Hematopoietic multipotent progenitor cell treated with erythropoietin and hydrocortisone succinate and interleukin-3 and kit ligand, for 17 days (in vitro differentiated cells): ENCODE measurements at places on chromosomes 2 and 18.

DNA sequence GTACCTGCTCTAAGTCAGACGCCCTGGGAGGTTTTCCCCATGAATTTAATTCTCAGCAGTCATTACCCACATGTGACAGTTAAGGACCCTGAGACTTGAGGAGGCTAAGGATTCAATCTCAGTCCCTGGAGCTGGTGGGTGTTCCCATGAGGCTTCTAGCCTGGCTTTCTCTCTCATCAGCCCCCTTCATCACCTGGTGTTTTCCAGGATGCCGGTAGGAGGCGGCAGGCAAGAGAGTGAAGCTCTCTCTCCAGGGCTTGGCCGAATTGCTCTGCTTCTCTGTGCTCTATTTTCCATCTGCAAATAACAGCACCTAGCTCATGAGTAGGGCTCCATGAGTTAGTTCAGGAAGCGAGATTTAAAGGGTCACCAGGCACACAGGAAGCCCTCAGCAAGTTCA lies 241.9 kb downstream of the PTPRM start:
- no peak for DNase-seq

DNA sequence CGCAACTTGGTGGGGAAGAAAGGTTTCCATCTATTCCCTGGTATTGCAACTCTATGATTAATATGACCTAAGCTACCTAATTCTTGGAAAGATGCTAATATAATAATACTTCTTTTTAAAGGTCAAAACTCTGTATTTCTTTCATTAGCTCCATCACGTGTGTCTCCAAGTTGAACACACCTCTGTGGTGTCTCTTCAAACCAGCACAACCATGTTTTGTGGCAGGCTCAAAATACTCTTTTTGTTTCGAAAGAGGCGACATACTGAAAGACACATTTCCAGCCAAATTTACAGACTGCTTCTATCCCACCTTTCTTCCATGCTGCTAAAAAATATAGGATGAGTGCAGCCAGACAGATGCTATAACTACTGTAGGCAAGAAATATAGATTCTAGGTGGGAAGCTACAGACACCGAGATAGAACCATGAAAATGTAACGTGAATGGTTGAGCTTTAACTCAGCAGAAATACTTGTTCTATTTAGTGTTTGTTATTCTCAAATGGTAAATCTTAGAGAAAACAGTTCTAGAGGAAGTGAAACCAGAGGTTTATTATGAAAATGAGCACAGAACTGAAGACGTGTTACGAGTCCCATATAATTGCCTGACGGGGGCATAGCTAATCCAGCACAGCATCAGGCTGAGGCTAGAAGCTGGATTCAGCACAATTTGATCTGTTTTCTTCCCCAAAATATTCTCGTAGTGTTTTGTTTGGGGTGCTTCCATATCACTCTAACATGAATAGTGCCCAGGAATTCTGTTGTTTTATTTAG lies 991.5 kb upstream of the FANCL start:
- DNase-seq, result no peak

GRCh38 chr18:7987284-7987976 lies 420.3 kb downstream of the PTPRM start:
- DNase-seq, result no peak

DNA sequence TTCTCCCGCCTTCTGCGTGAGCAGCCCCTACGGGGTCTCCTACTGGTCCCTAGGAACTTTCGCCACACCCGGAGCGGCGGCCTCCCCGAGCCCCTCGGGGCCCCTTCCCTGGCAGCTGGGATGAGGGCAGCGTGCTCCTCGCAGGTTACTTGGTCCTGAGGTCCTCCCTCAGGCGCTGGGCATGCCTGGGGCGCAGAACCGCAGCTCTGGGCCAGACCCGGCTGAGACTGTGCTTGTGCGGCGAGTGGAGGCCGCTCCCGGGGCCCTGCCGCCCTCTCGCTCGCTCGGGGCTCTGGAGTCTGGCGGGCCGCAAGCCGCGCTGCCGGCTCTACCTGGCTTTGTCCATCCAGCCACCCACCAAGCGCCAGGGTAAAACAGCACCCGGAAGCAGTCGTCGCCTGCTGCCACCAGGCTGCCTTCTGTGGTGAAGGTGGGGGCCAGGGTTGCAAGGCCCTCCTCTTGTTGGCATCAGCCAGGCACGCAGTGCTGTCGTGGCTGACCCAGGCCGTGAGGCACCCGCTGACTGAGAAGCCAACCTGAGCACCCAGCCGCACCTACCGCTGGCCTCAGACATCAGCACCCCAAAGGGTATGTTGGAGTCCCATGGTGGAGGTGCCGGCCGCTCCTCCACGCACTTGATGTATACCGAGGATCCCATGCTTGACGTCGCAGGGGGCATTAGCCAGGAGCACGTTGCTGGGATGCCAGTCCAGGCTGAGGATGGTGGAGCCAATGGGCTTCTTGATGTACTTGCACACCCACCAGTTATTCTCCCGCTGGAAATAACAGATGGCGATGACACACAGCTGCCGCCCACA lies 46.1 kb upstream of the PTH2R start:
- DNase-seq, result no peak

GRCh38 chr2:223042704-223043118 lies 9.3 kb upstream of the KCNE4 start:
- no peak for DNase-seq

- no peak for DNase-seq
These were observed 49.3 kb downstream of the COA5 start for GRCh38 chr2:98558852-98559530.

DNA sequence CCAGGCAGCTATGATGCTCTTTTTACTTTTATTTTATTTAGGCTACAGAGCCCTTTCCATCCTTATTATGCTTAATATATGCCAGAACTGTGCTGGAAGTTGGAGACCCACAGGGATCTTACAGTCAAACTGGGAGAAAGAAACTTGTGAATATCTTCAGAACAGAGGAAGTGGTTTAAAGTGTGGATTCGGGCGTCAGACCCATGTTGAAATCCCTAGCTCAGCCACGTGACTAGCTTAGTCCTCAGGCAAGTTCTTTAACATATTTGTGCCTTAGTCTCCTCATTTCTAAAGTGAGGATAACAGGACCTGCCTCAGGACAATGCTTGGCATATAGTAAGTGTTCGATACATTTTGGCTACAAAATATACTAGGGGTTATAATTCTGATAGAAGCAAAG lies 59.1 kb downstream of the MAP3K20 start:
- no peak for DNase-seq

DNA sequence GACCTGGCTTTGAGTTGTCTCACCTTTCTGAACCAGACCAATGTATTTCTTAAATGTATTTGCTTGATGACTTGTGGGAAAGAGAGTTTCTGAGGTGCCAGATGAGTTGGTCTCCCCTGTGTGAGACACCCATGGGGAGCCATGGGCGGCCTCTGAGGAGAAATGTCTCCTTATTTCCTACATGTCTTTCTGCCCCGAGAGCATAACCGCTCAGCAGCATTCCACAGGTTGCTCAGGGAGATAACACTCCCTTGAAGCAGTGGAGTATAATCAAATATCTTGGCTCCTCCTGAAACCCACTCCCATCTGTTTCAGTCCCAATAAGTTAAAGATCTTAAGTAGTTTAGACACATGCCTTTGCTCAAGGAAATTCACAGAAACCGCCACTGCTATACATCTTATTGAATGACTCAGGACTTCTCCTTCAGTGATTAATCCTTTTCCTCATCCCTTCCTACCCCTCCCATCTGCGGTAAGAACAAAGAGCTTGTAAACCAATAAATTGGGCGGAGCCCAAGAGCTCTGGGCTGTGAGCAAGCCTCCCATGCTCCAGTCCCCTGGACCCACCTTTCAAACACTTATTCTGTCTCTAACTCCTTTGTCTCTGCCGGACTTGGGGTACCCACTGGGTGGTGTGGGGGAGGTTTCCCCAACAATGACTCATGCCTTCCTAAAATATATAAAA lies 285.5 kb upstream of the LRRTM4 start:
- DNase-seq, result no peak

DNA sequence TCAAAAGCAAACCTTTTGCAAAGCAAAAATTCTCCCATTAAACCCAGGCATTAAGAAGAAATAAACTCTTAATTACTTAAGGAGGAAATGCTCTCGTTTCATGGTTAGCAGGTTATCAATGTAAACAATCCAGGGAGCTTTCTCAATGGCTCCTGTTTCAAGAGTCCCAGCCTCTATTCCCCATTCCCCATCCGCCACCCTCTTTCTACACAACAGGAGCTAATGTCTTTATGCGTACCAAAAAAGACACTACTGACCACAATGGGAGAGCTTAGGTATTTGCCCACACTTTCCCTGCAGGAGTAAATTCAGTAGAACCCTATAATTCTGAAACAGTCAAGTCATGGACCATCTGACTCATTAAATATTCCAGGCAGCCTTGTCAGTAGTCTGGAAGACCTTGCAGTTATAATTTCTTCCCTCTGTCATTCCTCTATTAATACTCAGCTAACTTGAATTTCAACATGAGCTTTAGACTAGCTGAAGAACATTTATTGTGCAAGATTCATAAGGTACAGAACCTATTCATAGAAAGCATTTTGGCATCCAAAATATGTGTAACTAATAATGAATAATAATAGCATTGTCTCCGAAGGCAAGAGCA lies 48.6 kb downstream of the SLC8A1 start:
- no peak for DNase-seq

GRCh38 chr2:219404291-219404910 lies 13.8 kb upstream of the DES start:
- no peak for DNase-seq

DNA sequence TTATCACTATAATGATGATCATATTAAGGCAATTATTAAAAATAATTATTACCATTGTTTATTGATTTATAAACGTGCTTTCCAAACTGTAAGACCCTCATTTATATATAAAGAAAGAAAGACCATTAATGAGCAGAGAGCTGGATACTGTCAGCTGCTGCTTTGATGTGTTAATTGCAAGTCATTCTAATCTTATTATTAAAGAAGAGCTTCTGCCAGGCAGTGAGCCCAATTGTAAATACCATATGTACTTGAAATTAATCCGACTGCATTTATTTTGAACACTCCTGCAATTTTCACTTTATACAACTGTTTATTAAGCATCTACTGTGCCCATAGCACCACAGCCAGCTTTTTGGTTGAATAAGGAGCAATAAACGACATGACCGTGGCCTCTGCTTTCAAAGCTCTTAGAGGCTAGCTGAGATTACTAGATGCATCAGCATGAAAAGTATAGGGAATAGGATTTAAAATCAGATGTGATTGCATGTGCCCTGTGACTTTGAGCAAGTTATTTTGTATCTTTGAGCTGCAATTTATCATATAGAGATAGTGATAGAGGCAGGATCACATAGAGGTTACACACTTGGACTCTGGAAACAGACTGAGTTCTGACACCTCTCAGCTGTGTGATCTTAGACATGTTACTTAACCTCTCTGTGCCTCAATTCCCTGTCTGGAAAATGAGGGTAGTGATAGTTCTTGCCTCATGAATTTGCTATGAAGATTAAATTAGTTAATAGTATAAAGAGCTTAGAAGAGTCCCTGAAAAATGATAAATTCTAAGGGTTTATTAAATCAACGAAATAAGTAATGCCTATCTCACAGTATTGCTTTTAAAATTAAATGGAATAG lies 83.4 kb downstream of the MYCN start:
- DNase-seq, result no peak

- DNase-seq, result no peak
These were observed 25.4 kb downstream of the CYBRD1 start for GRCh38 chr2:171547720-171548119.

GRCh38 chr2:61425605-61426155 lies 45.2 kb downstream of the USP34 start:
- no peak for DNase-seq

DNA sequence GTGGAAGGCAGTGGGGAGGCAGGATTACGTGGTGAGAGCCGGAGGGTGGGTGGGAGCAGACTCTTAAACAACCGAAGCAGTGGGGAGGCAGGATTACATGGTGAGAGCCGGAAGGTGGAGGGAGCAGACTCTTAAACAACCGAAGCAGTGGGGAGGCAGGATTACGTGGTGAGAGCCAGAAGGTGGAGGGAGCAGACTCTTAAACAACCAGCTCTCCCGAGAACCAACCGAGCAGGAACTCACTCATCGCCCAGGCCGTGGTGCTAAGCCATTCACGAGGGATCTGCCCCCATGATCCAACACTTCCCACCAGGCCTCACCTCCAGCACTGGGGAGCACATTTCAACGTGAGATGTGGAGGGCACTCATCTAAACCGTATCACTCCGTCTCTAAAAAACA lies 87.7 kb downstream of the RTP5 start:
- no peak for DNase-seq

GRCh38 chr2:73033142-73033765 lies 38.3 kb downstream of the SFXN5 start:
- DNase-seq, result no peak

DNA sequence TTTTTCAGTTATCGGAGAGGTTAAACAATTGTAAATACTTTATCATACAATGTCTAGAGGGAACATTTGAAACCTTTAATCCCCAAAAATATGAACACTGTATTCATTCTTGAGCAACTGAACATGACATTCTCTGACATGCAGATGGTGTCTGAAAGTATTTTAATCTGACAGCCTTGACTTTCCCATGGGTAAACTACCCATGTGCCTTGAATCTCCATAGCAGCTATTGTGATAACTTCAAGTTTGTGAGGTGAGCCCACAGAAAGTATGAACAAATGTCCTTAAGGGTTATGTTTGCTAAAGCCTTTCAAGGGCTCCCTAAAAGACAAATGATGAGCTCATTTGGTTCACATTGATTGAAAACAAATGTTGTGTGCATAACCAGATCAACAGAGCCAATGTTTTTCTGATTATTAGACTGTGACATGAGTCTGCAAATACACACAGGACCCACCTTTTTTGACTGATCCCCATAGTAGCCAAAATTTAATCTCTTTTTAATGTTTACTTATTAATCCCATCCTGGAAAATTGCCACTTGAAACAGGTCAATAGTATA lies 1326.0 kb downstream of the LRP1B start:
- no peak for DNase-seq

- no peak for DNase-seq
These were observed 65.5 kb downstream of the FBXO15 start for GRCh38 chr18:74081966-74082741.
